ENCODE measurements at places on chromosomes 6 and 20.

GRCh38 chr6:82413868-82414267, 50.3 kb downstream of the TPBG start:
- DNase-seq = no peak

DNA sequence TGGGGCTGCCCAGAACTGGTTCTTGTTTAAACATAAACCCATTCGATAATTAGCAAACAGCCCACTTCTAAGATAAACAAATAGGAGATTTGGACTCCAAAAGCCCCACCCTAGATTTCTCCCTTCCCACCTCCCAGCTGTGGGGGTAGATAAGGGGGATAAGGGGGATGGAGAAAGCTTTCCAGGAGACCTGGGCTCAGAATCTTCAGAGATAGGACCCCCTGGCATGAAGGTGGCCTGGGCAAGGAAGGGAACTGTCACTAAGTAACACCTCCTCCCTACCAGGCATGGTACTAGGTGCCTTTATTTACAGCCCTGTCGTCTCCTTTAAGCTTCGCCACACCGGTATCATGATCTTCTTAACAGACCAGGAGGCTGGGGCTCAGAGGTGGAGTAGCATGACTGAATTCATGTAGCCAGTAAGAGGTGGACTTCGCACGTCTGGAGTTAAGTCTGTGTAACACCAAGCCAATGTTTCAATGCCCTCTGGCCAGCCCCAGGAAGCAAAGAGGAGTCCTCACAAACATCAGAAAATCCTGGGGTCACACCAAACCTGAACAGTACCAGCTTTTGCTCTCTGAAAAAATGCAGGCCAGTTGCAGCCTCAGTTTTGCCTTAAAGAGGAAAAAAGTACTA, 4.6 kb downstream of the SDC4 start:
- no peak for DNase-seq

DNA sequence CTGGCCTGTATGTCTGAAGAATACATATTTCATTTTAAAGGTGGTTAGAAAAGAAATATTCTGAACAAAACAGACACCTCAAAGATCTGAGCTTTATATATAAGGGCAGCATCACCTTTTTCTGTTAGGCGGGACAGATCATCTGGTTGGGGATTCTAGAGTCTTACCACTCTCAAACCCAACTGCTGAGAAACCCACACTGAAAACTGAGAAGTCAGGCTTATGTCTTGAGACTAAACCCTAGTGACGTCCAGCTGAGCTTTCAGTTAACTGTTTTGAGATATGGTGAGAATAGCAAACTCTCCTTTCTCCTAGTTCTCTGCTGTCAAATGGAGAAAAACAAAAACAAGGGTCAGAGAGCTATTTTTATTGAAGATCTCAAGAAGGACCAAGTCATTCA, 63.7 kb upstream of the CCN6 start:
- no peak for DNase-seq

GRCh38 chr6:56497240-56497639, 145.4 kb downstream of the DST start:
- no peak for DNase-seq

DNA sequence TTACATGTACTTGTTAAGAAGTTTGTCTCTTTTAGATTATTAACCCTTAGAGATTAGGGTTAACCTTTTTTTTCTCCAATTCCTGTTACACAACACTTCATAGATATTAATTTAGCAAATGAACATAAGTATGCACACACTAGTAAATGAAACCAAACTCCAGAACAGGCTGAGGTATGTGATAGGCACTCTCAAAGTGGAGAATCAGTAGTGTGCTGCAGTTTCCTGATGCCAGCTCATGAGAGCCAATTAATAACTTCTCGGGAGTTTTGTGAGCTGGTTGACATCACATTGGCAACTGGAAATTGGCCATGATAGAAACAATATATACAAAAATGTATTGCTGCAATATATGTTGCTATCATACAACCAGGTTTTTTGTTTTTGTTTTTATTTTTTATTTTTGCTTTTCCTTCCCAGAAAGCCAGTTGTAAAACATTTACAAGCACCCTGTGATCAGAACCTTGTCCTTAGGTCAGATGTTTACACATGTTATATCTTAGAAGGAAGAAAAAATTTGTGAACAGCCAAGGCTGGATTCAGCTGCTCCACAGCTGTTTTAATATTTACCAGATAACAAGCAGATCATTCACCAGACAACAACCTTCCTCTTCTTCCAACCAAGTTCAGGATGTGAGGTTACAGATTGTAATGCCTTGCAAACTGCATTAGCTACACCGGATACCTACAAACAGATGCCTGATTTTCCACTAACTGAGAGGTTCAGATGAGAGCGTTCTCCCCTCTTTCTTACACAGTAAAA, 42.4 kb upstream of the ECHDC1 start:
- DNase-seq = no peak

GRCh38 chr6:16725145-16725864, 36.0 kb downstream of the ATXN1 start:
- no peak for DNase-seq

DNA sequence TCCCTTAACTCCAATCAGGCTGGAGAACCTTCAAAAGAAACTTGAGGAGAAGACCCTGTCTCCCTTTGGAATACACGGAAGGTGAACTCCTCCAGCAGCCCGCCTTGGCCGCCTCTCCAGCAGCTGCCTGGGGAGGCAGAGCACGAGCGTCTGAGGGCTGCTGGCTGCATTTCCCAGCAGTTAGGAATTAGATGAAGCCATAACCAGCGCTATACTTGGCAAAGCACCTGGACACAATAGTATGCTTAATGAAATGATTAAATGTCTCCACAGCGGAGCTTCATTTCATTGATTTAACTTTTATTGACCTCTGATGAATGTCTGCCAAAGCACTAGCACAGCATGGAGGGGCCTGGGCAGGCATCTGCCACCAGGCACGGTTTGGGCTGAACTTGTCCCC, 73.5 kb downstream of the TMEM242 start:
- no peak for DNase-seq

GRCh38 chr20:8527998-8528723, 396.1 kb downstream of the PLCB1 start:
- DNase-seq = no peak

DNA sequence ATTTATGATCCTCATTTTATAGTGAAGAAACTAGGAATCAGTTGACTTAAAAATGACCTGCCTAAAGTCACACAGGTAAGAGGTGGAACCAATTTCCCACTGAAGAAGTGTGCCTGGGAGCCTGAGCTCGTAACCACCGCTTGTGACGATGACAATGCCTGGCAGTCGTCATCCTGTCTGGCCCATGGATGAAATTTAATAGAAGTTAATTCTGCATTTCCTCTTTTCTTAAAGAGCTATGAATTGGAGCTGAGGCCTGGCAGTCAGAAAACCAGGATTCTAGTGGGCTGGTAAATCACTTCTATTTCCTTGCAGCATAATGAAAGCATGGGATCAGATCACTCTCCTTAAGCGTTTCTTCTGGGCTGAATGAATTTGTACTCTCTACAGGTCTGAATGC, 200.0 kb upstream of the SGK1 start:
- DNase-seq = no peak

DNA sequence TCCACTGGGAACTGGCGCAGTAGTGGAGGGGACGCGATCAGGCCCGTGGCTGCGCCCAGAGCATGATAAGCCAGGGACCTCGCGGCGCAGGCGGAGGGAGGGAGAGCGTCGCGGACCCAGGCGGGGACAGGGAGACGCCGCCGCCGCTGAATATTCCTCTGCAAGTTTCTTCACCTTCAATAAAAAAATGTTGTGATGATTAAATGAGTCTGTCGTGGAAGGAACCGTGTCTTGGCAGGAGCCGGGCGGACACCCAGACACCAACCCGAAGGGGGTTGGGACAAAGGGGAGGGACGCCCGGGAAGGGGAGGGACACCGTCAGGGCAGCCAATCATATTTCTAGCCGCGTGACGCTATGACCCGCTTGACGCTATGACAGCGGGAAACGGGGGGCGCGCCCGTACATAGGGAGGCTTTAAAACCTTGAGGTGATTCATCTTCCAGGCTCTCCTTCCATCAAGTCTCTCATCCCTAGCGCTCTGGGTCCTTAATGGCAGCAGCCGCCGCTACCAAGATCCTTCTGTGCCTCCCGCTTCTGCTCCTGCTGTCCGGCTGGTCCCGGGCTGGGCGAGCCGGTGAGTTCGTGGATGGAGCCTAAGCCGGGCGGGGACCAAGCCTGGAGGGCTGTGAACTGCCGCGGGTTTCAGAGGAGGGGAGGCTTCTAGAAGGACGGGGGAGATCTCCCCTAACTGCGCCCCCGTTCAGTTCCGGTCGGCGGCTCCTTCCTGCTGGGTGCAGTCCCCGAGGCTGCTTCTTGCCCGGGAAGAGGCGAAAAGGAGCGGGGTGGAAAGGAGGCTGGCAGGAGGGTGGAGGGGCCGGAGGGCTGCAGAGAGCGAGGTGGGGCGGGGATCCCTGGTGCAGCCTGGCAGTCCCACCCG, at the start of gene ULBP2:
ULBP2 (plus strand) TSS at position 432 of the 878 bp plus-strand sequence; CDS start at position 491, 59 bp downstream.
- peak; percentile 78 for DNase-seq

DNA sequence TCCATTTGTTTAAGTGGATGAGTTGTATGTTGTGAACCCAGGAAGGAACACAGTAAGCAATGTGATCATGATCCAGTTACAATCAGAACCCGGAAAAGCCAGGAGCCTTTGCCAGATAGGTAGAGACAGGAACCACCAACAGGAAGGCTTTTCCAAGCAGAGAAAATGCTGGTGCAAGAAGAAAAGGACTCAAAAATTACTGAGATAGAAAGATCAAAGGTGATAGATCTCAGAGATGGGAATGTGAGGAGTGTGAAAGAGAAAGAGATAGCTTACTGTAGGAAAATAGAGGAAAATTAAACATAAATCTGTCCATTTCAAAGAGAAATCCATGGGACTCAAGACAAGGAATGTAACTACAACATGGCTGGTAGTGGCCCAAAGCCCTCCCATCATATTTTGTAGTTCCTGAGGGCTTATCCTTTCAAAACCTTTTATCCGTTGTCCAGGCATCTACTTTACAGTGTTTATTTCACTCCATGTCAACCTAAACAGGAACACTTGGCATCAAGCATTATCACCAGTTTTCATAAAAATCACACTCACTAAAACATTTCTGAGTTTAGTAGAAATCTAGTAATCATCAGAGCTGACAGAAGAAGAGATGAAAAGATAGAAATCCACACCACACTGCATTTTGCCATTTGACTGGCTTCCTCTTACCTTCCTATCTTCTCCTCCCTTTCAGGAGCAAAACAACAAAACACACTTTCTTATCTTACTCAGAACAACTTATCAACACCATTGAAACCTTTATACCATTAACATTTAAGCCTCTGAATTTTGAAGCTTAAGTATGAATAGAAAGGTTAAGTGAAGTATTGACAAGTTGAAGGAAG, 44.5 kb upstream of the STXBP5 start:
- DNase-seq = no peak

DNA sequence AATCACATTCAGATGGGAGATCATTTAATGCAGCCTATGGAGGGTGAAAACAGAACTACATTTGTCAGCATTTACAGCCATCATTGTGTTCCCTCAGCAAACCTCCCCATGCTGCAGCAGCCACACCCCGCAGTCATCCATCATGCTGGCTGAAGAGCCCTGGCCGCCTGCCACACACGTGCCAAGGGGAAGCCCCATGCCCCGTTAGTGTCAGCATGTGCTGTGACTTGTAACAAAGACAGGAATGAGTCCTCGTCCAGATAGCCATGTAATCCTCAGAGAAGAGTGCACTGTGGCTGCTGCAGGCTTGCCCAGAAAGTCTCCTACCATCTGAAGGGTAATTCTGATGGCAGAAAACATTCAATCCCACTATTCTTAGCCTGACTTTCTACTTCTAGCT, 1097.8 kb downstream of the KIF16B start:
- peak; percentile 9 for DNase-seq

DNA sequence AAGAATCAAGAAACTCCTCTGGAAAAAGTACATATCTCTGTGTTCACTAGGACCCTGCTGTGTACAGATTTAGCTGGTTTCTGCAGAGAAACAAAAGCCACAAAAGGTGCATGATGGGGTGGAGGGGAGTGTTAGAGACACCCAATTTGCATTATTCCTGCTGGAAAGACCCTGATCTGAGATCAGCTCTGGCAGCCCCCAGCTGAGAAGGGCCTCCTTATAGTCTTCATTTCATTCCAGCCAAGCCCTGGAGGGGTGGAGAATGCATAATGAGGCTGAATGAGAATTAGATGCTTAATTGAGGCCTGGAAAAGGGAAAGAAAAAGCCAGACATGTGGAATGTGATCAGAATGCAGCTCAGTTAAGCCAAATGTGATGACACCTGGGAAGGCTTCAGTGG, 545.6 kb downstream of the KIF16B start:
- no peak for DNase-seq

DNA sequence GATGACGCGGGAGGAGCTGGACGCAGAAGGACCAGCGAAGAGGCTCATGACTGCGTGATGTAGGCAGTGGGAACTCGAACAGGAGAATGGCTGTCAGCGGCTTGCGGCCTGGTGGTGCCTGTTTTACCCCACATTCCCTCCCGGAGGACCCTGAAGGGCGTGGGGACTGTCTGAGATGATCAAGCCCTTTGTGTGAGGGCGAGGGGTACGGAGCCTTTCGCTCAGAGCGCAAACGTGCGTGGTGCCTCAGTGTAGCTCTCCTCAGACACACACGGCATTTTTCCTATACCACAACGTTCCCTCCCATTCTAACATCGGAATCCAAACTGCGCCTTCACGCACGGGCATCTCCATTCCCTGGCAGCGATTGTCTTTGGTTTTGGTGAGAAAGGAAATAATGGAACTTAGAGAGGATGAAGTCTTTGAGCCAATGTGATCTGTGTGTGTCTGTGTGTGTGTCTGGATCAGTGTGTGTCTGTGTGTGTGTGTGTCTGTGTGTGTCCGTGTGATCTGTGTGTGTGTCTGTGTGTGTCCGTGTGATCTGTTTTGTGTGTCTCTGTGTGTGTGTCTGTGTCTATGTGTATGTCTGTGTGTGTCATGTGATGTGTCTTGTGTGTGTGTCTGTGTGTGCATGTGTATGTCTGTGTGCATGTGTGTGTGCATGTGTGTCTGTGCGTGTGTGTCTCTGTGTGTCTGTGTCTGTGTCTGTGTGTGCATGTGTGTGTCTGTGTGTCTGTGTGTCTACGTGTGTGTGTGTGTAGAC, 5.3 kb downstream of the PTK6 start:
- no peak for DNase-seq

- no peak for DNase-seq
Observed at GRCh38 chr20:1883986-1884385, 11.2 kb upstream of the SIRPA start.

DNA sequence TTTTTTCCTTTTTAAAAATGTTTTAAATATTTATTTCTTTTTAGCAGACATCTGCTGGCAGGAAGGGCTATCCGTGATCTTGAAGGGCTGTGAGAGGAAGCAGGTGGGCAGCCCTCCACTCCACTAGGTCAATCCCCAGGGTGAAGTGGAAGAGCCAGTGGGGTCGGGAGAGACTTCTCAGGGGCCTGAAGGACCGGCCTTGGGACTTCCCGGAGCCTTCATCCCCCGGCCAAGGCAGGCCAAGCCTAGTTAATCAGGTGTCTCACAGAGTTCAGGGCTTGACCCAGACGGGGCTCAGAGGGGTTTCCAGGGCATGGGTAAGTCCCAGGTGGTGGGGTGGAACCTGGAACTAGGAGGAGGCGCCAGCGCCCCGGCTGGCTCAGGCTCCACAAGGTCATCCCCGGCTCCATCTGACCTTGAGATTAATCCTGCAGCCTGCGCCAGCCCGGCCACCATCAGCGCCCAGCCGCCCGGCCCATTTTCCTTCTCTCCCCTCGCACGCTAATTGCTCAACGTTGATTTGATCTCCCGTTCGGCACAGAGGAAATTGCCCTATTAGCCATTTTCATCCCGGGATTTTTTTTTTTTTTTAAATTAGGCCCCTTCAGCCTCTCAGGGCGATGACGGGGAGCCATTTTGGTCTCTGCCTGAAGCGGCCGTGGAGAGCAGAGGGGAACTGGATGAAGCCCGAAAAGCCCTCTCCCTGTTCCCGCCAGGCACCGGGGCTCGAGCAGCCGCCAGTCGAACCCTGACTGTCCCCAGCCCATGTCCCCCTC, 44.4 kb downstream of the MDFI start:
- no peak for DNase-seq

GRCh38 chr6:116090251-116090650, 10.4 kb upstream of the NT5DC1 start:
- DNase-seq = no peak

Data from DMS 273 treated with DMSO at 0.1 percent for 48 hours (cell line).